ENCODE measurements at places on chromosomes 6 and 20.
A peak's percentile ranks its signal among the peaks of the same experiment; 100 is the strongest.

DNA sequence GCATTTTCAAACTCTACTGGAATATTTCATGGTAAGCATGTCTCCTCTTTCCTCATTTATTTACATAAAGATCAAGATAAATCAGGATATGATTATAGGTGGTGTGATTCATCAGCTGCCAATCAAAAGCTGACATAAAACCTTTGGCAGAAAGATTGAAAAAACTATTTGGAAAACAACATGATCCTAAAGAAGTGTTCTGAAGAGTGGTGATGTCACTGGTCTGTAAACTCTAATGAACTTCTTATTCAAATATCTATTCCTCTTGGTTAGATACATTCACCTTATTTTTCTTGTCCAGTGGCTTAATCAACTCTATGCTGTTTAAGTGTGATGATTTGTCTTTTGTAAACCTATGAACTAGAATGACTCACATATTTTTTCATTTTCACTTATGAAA is 535.5 kb upstream of the CITED2 start:
- no peak for DNase-seq

GRCh38 chr6:110874880-110875547 is 429 bp downstream of the AMD1 start:
- DNase-seq = peak; percentile 27

- no peak for DNase-seq
Observed at GRCh38 chr6:45763281-45763680, 252.4 kb downstream of the CLIC5 start.

DNA sequence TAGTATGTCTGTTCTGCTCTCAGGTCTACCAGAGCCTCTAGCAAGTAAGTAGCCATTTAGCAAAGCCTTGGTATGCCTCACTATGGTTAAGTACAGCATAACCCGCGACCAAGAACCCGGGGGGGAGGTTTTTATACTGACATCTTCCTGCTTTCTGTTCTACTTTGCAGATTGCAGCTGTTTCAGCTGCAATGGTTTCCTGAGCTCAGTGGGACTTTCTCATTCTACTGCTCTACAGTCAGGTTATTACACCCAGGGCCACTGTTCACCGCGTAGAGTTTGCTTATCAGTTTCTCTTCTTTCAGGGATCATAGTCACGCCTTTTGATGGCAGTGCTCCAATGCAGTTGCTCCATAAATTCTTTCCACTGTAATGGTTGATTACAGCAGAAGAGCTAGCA is 631.3 kb downstream of the TFAP2A start:
- no peak for DNase-seq

GRCh38 chr6:4611429-4612129 is 164.6 kb upstream of the CDYL start:
- no peak for DNase-seq

GRCh38 chr20:47318027-47318585 is 38.4 kb downstream of the ZMYND8 start:
- no peak for DNase-seq

DNA sequence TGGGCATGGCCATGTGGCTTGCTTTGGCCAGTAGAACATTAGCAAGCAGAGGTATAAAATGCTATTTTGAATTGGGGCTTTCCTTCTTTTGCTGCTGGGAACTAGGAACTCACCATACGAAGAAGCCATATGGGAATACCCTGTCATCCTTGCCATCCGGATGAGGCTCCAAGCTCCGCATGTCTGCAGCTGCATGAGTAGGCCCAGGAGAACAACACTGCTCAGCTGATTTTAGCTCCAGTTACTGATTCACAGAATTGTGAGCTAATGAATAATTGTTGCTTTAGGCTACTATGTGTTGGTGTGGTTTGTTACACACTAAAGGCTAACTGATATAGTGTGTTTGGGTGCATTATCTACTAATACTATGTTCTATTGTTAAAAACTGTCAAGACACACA is 2.7 kb upstream of the PLCB4 start:
- no peak for DNase-seq

DNA sequence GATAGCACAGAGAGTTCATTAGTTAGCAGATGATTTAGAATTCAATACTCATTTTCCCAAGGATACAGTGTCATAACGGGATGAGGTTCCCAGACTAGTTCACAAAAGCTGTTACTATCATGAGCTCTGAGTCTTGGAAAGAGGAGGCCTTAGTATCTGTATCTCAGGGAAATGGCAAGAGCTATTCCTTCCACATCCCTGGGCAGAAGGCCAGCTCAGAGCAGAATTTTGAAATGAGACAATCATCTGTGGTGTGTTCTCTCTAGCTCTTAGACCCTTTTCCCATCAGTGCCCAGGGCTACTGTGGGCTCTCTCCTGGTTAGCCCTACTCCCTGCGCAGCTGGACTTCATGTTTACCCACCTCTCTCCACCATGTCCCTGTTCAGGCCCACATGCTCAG is 64.5 kb downstream of the JAG1 start:
- DNase-seq = no peak

GRCh38 chr20:59084041-59084850 is 41.7 kb upstream of the PRELID3B start:
- DNase-seq = no peak

DNA sequence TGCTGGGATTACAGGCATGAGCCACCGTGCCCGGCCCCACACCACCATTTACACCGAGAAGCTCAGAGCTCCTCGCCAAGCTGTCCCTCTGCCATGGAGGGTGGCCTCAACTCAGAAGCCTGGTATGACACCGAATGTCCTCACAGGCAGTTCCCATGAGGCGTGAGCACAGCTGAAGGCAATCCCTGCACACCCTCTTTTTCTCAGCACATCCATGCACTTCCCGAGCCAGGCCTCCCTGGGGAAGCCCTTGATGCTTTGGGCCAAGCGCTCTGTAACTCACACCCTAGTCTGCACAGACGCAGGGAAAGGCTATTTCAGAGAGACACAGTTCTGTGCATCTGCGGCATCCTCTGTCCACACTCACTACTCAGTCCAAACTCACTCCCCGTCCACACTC is 18.4 kb downstream of the THBS2 start:
- no peak for DNase-seq

DNA sequence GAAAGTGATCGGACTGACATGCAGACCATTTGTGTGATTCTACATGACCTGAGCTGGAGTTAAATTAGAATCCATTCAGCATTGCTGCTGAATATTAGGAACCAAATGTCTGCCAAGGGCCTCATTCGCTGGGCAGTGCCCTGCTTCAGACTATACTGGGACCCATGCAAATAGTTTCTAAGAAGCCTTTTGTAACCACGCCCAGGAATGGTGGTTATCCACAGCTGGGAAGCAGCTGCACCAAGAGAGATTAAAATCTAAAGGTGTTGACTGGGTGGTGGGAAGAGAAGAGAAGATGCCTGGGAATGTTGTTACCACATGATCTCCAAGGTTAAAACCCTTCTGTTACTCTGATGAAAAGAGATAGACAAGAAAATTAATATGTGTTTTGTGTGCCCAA is 156.8 kb downstream of the PKHD1 start:
- DNase-seq = no peak

DNA sequence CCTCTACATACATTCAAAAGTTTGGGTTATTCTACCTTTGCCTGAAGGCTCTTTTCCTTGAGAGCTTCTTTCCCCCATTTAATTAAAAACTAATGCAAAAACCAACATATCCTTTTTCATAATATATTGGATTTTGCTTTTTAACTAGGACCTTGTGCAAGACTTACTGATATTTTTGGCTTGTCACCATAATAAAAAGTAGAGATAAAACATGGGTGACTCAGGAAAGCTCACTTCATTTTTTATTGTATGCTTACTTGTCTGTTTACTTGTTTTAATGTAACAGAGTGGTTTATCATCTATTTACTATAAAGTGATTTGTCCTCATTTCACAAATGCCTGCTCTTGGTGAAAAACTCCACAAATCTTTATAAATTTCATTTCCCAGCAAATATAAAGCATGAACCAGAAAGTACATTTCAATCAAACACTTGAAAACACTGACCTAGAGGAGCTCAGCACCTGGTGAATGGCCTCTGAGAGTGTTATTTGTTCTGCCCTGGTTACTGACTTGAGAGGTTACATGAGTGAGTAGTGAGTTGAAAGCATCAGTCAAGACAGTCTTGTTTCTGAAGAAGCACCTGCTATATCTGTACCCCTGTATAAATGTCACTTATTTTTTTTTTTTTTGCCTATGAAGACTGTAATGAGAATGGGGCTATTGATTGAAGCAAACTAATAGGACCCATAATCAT is 20.8 kb downstream of the ADGRG6 start:
- no peak for DNase-seq

GRCh38 chr6:151242420-151242861 is 2.7 kb downstream of the AKAP12 start:
- peak; percentile 12 for DNase-seq

GRCh38 chr6:146423452-146423851 is 120.2 kb upstream of the RAB32 start:
- no peak for DNase-seq

GRCh38 chr20:3797226-3797545 is 1.1 kb downstream of the CDC25B start:
- DNase-seq = no peak

DNA sequence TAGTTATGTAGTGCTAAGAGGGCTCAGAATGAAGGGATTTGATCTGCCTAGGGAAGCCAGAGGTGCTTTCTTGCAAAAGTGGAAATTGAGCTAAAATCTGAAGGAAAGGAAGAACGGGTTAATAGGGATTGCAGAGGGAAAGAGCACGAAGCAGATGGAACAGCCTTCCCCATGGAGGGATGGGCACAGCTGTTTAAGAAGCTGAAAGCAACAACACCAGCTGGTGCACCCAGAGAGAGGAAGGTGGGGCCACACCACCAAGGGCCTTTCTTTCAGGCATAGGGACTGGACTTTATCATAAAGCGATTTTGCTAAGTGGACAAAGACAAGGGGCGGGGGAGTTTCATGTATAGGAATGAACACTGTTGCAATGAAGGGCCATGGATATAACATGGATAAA is 65.8 kb upstream of the SNRPB2 start:
- no peak for DNase-seq

- no peak for DNase-seq
Observed at GRCh38 chr6:81909162-81909561, 156.7 kb upstream of the TENT5A start.

DNA sequence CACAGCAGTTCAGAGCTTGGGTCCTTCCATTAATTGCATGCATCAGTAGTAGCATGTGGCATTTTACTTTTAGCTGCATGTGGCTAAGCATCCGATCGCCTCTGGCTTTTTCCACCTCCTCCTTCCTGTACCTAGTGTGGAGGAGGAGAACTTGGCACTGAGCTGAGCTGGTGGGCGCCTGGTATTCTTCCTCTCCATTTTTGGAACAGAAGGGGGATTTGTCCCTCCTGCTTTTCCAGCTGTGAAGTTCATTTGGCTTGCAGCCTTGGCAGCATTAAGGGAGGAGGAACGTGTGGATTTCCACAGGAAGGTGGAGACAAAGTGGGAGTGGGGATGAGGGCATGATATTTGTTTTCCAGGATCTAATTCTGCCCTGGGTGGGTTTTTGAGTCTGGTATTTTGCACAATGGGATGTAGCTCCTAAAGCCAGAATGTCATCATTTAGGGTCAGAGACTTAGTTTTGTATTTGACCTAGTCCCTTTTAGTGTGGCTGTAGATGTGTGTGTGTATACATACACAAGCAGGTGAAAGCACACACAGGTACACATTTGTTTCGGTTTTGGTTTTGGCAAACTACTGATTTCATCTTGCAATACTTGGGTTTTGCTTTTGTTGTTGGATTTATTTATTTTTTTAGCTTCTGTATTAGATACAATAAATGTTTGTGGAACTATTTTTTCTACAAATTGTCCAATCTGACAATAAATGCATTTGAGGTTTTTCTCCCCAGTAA is 90.0 kb downstream of the SASH1 start:
- peak; percentile 40 for DNase-seq

GRCh38 chr6:90249034-90249433 is 47.6 kb downstream of the BACH2 start:
- DNase-seq = no peak

DNA sequence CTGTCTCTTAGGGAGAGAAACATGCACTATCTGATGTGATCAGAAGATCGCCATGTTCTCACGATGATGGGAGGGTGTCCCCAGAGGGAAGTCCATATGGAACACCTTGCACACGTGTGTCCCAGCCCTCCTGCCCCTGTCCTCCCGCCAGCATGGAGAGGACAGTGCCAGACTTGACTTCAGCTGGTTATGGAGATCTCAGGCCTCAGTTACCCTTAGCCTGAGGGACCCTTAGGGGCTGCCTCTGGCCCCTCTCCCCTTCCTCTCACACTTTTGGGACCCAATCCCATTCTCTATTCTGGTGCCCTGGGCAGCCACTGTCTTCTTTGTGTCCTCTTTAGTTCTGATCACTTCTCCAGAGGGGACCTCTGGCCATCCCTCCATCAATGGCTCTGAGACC is 1.6 kb downstream of the TREML4 start:
- DNase-seq = no peak

DNA sequence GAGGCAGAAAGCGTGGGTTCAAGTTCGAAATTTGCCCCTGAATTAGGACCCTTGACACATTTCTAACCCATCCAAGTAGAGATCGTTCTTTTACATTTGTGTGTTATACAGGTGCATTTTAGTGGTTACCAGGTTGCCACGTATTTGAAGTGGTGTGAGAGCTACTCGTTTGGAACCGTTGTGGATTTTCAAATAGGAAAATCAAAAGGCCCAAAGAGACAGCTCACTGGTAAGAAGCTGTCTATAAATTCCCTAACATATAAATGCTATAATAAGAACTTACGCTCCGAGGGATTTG is 1.6 kb upstream of the REV3L start:
- no peak for DNase-seq

DNA sequence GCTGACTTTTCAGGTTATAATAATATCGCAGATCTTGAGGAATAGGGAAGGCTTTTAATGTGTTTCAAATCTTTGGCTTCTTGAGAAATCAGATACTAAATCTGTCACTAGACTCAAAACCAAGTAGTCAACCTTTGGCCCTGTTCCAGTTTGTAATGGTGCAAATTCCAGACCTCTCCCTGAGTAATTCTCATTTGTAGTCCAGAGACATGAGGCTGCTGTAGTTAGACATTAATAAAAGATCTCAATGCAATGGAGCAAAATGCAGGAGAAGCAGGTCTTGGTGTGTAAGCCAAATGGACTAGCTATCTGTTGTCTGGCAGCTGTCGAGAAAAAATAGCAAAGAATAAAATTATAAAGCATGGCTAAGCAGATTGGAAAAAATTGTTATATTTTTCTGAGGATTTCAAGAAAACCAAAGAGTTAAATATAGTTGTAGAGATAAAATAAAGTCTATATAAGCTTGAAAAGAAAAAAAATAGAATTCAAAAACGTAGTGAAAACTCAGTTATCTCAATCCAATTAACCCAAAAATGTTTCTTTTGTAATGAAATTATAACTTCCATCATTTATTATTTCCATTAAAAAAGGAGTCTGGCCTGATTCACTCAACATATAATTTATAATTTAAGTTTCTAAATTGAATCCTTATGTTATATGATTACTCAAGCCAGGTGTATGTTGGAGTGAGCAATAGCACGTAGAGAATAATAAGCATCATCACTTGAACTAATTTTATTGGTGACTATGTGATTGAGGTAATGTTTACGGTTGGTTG is 161.5 kb upstream of the ADGRB3 start:
- DNase-seq = no peak
